GM23338 (cell line): ENCODE measurements at places on chromosomes 6 and 20.

DNA sequence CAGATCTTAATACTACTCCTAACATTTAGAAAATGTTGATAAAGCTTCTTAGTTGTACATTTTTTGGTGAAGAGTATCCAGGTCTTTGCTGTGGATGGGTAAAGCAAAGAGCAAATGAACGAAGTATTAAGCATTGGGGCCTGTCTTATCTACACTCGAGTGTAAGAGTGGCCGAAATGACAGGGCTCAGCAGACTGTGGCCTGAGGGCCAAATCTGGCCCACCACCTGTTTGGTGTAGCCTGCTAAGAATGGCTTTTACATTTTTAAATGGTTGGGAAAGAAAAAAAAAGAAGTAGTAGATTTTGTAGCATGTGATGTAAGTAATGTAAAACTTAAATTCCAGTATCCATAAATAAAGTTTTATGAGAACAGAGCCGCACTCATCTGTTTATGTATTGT, 19.4 kb upstream of the MAPK13 start:
- no peak for DNase-seq

- no peak for DNase-seq
Measured at GRCh38 chr20:4383961-4384360, 337.7 kb upstream of the PRND start.

DNA sequence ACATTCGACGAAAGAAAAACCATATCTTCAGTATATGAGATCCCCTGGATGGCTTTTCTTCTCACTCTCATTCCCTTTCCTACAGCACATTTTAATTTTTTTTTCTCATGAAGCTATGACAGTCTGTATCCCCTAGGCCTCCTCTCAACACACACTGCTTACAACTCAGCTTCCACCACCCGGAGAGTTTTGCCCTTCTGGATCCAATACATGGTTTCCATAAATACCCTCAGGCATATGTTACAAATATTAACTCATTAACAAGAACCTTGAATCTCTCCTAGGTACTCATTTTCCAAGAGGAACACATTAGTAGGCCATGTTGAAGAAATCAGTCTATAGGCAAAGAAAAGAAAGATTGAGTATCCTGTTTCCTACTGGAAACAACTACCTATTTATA, 44.0 kb downstream of the PAK5 start:
- no peak for DNase-seq

- no peak for DNase-seq
Measured at GRCh38 chr20:20513720-20514119, 145.8 kb downstream of the INSM1 start.

GRCh38 chr6:5055118-5055517, 30.0 kb upstream of the PPP1R3G start:
- no peak for DNase-seq
